ENCODE measurements at places on chromosomes 1 and 21. TPM values are rescaled to one million over a fixed set of nuclear protein-coding genes. Genes with fewer than 3 reads are reported as not detected.

DNA sequence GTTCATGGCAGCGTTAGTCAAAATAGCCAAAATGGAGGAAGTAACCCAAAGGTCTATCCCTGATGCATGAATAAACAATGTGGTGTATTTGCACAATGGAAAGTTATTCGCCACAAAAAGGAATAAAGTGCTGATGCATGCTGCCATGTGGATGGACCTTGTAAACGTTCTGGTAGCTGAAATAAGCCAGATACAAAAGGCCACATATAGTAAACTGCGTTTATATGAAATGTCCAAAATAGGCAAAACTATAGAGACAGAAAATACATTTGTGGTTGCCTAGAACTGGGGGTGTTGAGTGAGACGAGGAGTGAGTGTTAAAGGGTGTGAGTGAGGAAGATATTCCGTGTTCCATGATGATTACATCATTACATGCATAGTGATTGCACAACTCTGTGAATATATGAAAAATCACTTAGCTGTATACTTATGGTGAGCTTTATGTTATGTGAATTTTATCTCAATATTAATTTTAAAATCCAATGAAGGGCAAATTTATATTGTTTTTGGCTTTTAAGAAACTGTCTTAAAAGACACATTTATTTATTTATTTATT, 321.3 kb downstream of the KIF26B start:
- DNase-seq: no peak
- H3K27ac ChIP-seq: no peak overlapping the region
- no peaks in the 10 kb centered on the region for H3K27me3 ChIP-seq
- no peaks in the 10 kb centered on the region for H3K4me1 ChIP-seq
- H3K36me3 ChIP-seq: no peaks in the 10 kb centered on the region
- H3K4me3 ChIP-seq: no peak overlapping the region

The EDARADD gene
- total RNA-seq: 2.4 TPM

- no peak overlapping the region for H3K4me3 ChIP-seq
- H3K27ac ChIP-seq: no peak overlapping the region
- H3K36me3 ChIP-seq: peaks cover 5% of the 10 kb centered on the region
- no peaks in the 10 kb centered on the region for H3K27me3 ChIP-seq
Measured at GRCh38 chr1:46041974-46042373, 90.5 kb downstream of the PIK3R3 start.

DNA sequence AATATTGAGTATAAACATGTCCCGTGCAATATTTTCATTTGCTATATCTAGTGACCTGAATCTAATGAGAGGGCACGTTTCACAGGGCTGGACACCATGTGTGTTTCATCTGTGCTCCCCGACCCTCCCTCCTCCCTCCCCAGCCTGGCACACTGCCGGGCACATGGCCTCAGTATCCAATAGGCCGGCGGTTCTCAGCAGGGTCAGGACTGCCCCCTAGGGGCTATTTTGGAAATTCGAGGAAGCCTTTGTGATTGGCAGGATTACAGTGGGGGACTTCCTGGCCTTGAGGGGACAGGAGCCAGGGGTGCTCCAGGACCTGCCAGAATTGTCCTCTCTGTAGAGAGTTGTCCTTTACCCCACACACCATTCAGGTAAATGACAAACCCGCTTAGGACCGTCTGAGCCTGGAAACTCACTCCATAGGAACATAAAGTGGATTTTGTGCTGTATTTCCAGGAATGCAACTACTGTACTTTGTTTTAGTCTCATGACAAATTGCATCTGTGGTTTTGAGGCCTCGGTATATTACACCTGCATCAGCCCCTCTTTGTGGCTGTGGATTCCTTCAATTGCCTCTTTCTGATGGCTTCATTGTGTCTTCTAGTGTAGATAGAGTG, 109.5 kb upstream of the SIM2 start:
- H3K27me3 ChIP-seq: peaks cover 2% of the 10 kb centered on the region
- no peak overlapping the region for H3K4me3 ChIP-seq
- H3K36me3 ChIP-seq: no peaks in the 10 kb centered on the region
- H3K27ac ChIP-seq: no peak overlapping the region

- H3K36me3 ChIP-seq: no peaks in the 10 kb centered on the region
- no peaks in the 10 kb centered on the region for H3K27me3 ChIP-seq
- no peak overlapping the region for H3K4me3 ChIP-seq
- DNase-seq: no peak
- peaks cover 4% of the 10 kb centered on the region for H3K4me1 ChIP-seq
- H3K27ac ChIP-seq: peak overlapping the region; percentile 66
Measured at GRCh38 chr1:212668477-212668876, 31.2 kb downstream of the BATF3 start.

The RHD gene
- not detected for total RNA-seq

GRCh38 chr1:56572334-56573050, 6.9 kb downstream of the PLPP3 start:
- no peak for DNase-seq
- H3K27me3 ChIP-seq: no peaks in the 10 kb centered on the region
- peaks cover 58% of the 10 kb centered on the region for H3K4me1 ChIP-seq
- H3K36me3 ChIP-seq: no peaks in the 10 kb centered on the region
- peak overlapping the region; percentile 59 for H3K27ac ChIP-seq
- H3K4me3 ChIP-seq: no peak overlapping the region

- no peaks in the 10 kb centered on the region for H3K27me3 ChIP-seq
- DNase-seq: no peak
- no peak overlapping the region for H3K27ac ChIP-seq
- H3K4me1 ChIP-seq: no peaks in the 10 kb centered on the region
- H3K4me3 ChIP-seq: no peak overlapping the region
- H3K36me3 ChIP-seq: no peaks in the 10 kb centered on the region
Measured at GRCh38 chr1:41791667-41792484, 126.8 kb downstream of the HIVEP3 start.

The TSPEAR gene
- total RNA-seq: 0.16 TPM

The APOBEC4 gene
- total RNA-seq: not detected

GRCh38 chr21:15255261-15255660, 190.5 kb upstream of the NRIP1 start:
- H3K4me3 ChIP-seq: no peak overlapping the region
- DNase-seq: no peak
- no peaks in the 10 kb centered on the region for H3K4me1 ChIP-seq
- H3K36me3 ChIP-seq: no peaks in the 10 kb centered on the region
- no peak overlapping the region for H3K27ac ChIP-seq

DNA sequence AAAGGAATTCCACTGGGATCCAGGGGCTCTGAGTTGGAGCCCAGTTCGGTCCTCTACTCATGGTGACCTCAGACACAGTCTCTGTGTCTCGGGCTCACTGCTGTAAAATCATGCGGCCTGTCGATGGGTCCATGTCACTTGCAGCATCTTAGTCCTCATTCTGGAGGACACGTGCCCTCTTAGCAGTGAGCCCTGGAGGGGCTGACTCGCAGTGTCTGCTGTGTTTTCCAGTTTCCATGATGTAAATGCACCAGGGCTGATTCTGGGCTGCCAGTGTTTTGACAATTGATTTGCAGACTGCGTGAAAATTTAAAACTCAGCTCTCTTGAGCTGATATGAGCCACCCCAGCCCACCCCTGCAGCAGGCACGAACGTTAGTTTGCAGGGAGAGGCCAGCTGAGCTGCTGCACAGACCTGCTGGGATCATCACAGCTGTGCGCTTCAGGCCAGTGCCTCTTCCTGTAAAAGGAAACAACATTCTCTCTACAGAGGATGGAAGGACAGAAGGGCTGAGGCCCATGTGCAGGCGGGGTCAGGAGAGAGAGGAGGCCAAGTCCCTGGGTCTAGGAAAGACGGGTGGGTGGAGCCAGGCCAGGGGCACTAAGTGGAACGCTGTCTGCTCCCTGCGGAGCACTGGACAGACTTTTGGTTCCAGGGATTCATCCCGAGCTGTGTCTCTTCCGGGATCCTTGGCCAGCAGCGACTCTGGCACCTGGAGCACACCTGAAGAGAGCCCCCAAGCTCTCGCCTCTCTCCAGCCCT, 42.6 kb downstream of the RSPH1 start:
- no peaks in the 10 kb centered on the region for H3K27me3 ChIP-seq
- no peak overlapping the region for H3K4me3 ChIP-seq
- DNase-seq: no peak
- peaks cover 6% of the 10 kb centered on the region for H3K4me1 ChIP-seq
- no peak overlapping the region for H3K27ac ChIP-seq
- H3K36me3 ChIP-seq: no peaks in the 10 kb centered on the region

DNA sequence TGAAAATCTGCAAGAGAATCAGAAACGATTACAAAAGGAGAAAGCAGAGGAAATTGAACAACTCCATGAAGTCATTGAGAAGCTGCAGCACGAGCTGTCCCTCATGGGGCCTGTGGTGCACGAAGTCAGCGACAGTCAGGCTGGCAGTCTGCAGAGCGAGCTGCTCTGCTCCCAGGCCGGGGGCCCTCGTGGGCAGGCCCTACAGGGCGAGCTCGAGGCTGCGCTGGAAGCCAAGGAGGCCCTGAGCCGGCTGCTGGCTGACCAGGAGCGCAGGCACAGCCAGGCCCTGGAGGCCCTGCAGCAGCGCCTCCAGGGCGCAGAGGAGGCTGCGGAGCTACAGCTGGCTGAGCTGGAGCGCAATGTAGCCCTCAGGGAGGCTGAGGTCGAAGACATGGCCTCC, 47.5 kb upstream of the DIP2A start:
- H3K36me3 ChIP-seq: no peaks in the 10 kb centered on the region
- H3K4me1 ChIP-seq: no peaks in the 10 kb centered on the region
- no peaks in the 10 kb centered on the region for H3K27me3 ChIP-seq
- no peak for DNase-seq

DNA sequence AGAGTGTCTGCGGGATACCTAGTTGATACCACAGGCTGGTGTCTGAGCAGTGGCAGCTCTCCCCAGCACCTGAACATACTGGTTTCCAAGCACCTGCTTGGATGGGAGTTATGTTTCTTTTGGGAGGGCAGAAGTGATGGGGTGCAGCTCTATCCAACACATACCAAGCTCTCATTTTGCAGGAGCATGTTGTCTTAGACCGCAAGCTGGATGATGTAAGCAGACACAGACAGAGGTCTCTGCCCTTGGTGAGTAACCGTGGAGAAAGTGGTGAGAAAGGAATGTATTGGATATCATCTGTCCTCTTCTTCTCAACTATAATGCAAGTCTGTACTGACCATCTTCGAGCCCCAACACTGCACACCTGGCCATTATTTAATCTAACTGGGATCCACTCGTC, 37.4 kb downstream of the ZNF496 start:
- no peaks in the 10 kb centered on the region for H3K4me1 ChIP-seq
- H3K27me3 ChIP-seq: no peaks in the 10 kb centered on the region
- DNase-seq: no peak

The NEGR1 gene
- total RNA-seq: 2.8 TPM

DNA sequence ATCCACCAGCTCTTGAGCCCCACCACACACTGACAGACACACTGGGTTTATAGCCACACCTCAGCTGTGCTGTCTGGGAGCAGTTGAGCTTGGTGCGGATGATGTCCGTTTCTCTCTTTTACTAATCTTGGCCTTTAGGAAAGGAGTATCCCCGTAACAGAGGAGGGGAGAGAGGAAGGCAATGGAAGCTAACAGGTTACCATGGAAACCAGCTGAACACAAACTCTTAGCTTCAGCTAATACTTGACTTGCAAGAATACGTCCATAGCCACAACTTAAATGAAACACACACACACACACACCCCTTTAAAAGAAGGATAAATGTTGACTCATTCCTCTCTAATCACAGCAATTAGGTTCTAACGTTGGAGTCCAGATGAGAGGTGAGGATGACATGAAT, 28.0 kb upstream of the LRRN2 start:
- peaks cover 21% of the 10 kb centered on the region for H3K27me3 ChIP-seq
- no peak overlapping the region for H3K4me3 ChIP-seq
- peak overlapping the region; percentile 13 for H3K27ac ChIP-seq
- H3K36me3 ChIP-seq: no peaks in the 10 kb centered on the region
- DNase-seq: peak; percentile 25
- peaks cover 34% of the 10 kb centered on the region for H3K4me1 ChIP-seq

DNA sequence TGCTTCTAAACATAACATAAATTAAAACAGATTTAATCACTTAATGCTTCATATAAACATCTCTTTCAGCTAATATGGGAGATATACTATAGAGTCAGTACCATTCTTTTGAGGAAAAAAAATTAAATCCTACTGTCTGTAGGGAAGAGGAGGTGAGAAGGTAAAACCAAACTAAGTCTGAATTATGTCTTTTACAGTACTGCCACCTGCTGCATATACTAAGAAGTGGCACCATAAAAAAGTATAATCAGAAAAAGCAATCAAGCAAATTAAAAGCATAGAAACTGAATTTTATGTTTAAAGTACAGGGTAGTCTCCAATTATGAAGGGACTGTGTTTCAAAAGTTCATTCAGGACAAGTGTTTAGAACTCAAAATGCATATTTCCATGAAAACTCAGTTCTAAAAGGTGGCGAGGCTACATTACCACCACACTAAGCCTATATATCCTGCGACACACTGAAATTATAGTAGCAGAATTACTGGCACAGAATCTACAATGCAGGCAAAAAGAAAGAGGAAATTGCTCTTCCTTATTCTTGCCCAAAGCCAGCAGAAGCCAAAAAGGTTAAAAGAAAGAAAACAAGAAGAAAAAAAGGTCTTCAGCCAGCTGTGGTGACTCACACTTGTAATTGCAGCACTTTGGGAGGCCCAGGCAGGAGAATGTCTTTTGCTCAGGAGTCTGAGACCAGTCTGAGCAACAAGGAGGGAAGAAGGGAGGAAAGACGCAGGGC, 9.0 kb downstream of the NSL1 start:
- H3K27ac ChIP-seq: peak overlapping the region; percentile 36
- H3K27me3 ChIP-seq: no peaks in the 10 kb centered on the region
- no peaks in the 10 kb centered on the region for H3K4me1 ChIP-seq
- H3K36me3 ChIP-seq: no peaks in the 10 kb centered on the region
- no peak overlapping the region for H3K4me3 ChIP-seq

- H3K4me3 ChIP-seq: no peak overlapping the region
- H3K27me3 ChIP-seq: no peaks in the 10 kb centered on the region
- H3K4me1 ChIP-seq: no peaks in the 10 kb centered on the region
- no peaks in the 10 kb centered on the region for H3K36me3 ChIP-seq
- no peak for DNase-seq
Measured at GRCh38 chr1:3879787-3880428, 20.2 kb downstream of the C1orf174 start.

- DNase-seq: no peak
- no peak overlapping the region for H3K4me3 ChIP-seq
- no peaks in the 10 kb centered on the region for H3K36me3 ChIP-seq
- H3K4me1 ChIP-seq: peaks cover 3% of the 10 kb centered on the region
- H3K27ac ChIP-seq: no peak overlapping the region
Measured at GRCh38 chr1:209661071-209661470, 8.8 kb upstream of the LAMB3 start.
